Esophagus squamous epithelium (tissue), 5 donors: ENCODE measurements at places on chromosomes 4 and X. TPM values are rescaled to one million over a fixed set of nuclear protein-coding genes. Genes with fewer than 3 reads are reported as not detected.

DNA sequence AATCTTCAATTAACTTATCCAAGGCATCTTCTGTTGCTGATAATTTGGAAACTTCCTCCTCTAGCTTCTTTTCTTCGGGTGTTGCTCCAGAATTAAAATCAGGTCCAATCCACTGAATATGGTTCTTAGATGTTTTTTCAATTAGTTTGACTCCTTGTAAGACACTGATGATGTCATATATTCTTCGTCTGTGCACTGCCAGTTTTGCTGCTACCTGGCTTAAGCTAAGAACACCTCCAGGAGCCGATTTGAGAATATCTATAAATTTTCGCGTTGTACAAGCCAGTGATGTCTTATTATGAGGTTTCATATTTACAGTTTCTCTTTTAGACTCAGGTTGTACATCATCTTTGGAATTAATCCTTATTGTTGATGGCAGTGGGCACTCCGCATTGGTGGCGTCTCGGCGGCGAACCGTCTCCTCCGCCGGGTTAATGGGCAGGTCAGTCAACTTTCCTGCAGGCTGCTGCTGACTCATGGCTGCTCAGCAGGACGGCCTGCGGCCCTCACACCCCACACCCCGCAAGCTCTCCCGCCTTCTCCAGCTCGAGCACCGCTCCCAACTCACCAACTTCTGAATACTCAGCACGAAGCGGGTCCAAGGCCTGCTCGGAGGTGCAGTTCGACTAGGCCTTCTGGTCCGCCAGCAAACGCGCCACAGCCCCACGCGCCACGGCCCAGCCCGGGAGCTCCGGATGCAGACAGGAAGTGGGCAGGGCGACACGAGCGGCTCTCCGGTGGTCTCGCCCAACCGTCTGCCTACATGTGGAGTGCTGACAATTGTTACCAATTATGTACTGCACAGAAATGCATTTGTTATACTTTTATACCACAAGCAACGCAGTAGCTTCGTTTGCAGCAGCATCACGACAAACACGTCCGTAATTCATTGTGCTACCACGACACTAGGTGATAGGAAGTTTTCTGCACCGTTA is 49.2 kb upstream of the FHL1 start:
- H3K27ac ChIP-seq, result no peak overlapping the region
- DNase-seq, result no peak
- no peak overlapping the region for H3K4me3 ChIP-seq
- H3K27me3 ChIP-seq, result no peaks in the 10 kb centered on the region

- H3K27me3 ChIP-seq, result no peaks in the 10 kb centered on the region
- no peaks in the 10 kb centered on the region for H3K4me1 ChIP-seq
- H3K4me3 ChIP-seq, result no peak overlapping the region
These were observed 49.4 kb downstream of the FHL1 start for GRCh38 chrX:136196691-136197155.

ENPP6 gene
- not detected for total RNA-seq

DNA sequence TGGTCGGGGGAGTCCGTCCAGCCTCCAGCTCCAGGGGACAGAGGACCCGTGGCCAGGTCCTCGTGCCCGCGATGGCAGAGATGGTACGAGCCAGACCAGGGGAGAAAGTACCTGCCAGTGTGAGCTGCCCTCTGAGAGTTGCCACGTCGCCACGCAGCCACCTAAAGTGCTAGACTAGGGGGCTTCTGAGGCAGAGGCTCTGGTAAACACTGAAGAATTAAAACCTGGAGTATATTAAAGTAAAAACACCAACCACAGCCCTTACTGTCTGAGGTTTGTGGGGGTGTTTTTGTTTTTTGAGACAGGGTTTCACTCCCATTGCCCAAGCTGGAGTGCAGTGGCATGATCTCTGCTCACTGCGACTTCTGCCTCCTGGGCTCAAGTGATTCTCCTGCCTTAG is 60.1 kb upstream of the SORCS2 start:
- H3K36me3 ChIP-seq, result no peaks in the 10 kb centered on the region
- H3K27me3 ChIP-seq, result no peaks in the 10 kb centered on the region
- peaks cover 12% of the 10 kb centered on the region for H3K4me1 ChIP-seq

GRCh38 chr4:74619931-74620702 is 174.2 kb downstream of the BTC start:
- no peak overlapping the region for H3K27ac ChIP-seq
- no peaks in the 10 kb centered on the region for H3K27me3 ChIP-seq
- H3K4me1 ChIP-seq, result peaks cover 4% of the 10 kb centered on the region
- no peak overlapping the region for H3K4me3 ChIP-seq

USP17L17 gene
- total RNA-seq, result not detected

GRCh38 chrX:47637546-47638195 is 7.9 kb upstream of the CFP start:
- no peaks in the 10 kb centered on the region for H3K4me1 ChIP-seq
- H3K4me3 ChIP-seq, result peak overlapping the region; percentile 18
- H3K27me3 ChIP-seq, result no peaks in the 10 kb centered on the region
- no peak overlapping the region for H3K27ac ChIP-seq
- H3K36me3 ChIP-seq, result peaks cover 13% of the 10 kb centered on the region

GRCh38 chr4:46937493-46937892 is 28.4 kb upstream of the COX7B2 start:
- DNase-seq, result no peak
- H3K36me3 ChIP-seq, result no peaks in the 10 kb centered on the region
- no peak overlapping the region for H3K4me3 ChIP-seq
- no peaks in the 10 kb centered on the region for H3K27me3 ChIP-seq
- H3K27ac ChIP-seq, result no peak overlapping the region

SLC34A2 gene
- 0.76 TPM for total RNA-seq

NALF2 gene
- total RNA-seq, result not detected

DNA sequence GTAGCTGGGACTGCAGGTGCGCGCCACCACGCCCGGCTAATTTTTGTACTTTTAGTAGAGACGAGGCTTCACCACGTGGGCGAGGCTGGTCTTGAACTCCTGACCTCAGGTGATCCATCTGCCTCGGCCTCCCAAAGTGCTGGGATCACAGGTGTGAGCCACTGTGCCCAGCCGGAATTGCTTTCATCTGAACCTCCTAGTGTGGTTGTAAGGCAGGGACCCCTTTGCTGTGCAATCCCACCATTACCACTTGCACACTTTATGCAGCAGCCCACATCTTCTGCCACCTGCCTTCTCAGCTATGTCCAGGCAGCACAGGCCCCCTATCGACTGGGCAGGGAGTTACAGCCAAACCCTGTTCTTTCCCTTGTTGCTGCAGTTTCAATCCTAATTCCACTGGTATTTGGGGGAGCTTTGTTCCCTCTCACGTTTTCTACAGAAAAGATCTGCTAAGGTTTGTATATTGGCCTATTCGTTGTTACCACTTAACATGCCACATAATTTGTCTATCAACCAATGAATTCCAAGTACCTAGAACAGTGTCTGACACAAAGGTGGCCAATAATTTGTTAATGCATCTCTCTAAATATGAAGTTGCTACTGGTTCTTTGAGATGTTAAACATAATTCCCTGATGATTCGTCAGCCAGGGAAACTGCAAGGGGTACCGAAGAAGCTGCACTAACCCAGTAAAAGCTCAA is 6.5 kb downstream of the RPL39 start:
- H3K27ac ChIP-seq, result no peak overlapping the region
- peaks cover 11% of the 10 kb centered on the region for H3K4me1 ChIP-seq
- H3K27me3 ChIP-seq, result no peaks in the 10 kb centered on the region
- H3K36me3 ChIP-seq, result peaks cover 16% of the 10 kb centered on the region
- no peak for DNase-seq

GRCh38 chrX:123436512-123437136 is 252.5 kb downstream of the GRIA3 start:
- no peaks in the 10 kb centered on the region for H3K36me3 ChIP-seq
- H3K4me1 ChIP-seq, result no peaks in the 10 kb centered on the region
- H3K27ac ChIP-seq, result no peak overlapping the region
- H3K4me3 ChIP-seq, result no peak overlapping the region
- DNase-seq, result no peak
- no peaks in the 10 kb centered on the region for H3K27me3 ChIP-seq

SSX4B gene
- not detected for total RNA-seq

TMEM184C gene
- total RNA-seq, result 22.3 TPM

GRCh38 chr4:87499403-87500091 is 29.6 kb downstream of the SPARCL1 start:
- H3K4me1 ChIP-seq, result peaks cover 6% of the 10 kb centered on the region
- peak overlapping the region; percentile 0 for H3K27ac ChIP-seq
- no peak for DNase-seq
- no peaks in the 10 kb centered on the region for H3K36me3 ChIP-seq
- no peaks in the 10 kb centered on the region for H3K27me3 ChIP-seq
- no peak overlapping the region for H3K4me3 ChIP-seq

DNA sequence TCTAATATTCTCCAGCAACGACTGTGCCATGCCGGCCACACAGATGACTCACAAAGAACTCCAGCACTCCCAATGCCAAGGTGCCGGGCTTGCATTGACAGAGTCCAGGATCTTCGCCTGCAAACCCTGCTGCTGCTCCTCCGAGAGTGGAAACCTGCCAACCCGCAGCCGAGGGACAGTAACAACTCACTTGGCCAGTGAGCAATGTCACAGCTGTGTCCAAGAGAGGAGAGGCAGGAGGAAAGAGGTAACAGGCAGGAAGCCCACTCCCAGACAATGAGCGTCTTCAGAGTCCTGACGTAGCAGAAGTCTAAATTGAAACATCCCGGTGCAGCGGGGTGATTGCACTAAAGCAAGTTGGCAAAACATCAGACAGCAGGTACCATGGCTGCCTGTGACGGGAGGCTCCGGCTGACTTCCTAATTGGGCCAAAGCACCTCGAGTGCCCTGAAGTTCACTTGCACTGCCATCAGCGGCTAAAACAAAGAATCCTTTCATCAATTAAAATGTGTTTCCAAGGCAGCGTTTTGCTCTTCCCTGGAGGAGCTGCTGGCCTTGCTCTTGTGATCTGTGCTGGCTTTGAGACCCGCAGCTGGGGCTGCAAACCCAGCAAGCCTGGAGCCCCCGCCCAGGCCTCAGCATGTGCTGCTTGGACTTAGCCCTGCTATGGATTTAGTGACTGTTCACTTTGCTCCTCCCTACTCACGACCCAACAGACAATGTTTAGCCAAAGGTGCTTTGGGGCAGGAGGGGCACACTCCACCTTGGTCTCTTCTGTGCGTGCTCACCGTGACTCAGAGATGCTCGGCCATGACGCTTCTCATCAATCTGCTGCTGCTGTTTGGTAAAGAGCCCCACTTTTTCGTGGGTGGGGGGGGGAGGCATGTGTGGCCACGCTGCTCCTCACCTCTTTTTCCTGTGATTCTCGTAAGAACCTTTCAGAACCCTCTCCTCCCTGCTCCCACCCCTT is 36.5 kb downstream of the DCTD start:
- no peaks in the 10 kb centered on the region for H3K36me3 ChIP-seq
- no peak for DNase-seq
